T-helper 9 cell (primary cell): ENCODE measurements at places on chromosomes 11 and 22.

DNA sequence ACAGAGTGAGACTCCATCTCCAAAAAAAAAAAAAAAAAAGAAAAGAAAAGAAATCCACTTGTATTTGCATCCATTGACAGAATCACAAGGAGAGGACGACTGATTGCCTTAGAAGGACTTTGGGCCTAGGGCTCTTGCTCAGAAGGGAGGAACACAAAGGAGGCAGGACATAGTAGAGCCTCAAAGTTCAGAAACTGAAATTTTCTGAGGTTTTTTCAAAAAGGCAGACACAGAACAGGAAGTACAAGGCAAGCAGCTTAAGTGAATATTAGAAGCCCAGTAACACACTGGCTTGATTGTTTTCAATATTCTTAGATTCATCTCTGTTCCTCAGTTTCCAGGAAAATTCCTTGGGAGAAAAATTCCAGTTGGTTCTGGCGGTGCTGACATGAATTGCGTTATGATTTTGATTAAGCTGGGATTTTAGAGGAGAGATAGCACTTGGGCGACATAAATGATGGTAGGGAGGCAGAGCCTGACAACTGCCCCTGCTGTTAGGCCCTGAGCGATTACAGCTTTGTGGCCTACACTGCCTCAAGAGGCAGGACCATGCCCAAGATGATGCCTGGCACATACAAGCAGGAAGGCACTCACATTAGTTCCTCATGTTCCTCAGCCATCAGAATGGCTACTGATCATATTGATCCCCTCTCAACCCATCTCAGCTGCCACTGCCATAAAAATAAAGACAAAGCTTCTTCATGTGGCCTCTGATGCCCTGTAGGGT lies 15.3 kb downstream of the CLPB start:
- no peak for DNase-seq

DNA sequence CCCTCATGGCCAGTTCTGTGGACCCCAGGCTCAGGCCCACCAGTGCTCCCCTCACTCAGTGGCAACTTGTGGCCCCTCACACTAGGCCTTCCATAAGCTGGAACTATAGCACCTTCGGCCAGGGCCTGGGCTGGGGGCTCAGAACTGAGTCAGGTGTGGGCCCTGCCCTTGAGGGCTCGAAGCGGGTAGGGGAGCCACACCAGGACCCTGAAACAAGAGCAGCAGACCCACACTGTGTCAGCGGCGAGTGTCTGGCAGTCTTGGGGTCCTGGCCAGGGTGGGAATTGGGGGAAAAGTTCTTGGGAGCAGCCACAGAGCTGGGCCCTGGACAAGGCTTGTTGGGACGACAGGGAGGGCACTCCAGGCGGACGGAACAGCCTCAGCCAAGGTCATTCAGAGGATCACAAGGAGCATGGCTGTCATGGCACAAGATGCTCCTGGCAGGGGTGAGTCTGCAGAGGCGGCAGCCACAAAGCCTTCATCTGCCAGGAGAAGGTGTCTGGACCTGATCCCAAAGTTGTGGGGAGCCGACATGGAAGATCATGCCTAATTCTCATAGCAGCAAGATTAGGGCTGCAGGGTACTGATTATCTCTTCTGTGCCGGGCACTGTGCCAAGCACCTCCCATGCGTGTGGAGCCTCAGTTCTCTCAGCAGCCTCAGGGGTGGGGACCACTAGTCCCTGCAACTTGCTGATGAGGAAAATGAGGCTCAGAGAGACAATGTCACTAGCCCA lies 50.7 kb downstream of the SHISAL1 start:
- no peak for DNase-seq

GRCh38 chr22:44807915-44808690 lies 55.7 kb downstream of the ARHGAP8 start:
- no peak for DNase-seq

DNA sequence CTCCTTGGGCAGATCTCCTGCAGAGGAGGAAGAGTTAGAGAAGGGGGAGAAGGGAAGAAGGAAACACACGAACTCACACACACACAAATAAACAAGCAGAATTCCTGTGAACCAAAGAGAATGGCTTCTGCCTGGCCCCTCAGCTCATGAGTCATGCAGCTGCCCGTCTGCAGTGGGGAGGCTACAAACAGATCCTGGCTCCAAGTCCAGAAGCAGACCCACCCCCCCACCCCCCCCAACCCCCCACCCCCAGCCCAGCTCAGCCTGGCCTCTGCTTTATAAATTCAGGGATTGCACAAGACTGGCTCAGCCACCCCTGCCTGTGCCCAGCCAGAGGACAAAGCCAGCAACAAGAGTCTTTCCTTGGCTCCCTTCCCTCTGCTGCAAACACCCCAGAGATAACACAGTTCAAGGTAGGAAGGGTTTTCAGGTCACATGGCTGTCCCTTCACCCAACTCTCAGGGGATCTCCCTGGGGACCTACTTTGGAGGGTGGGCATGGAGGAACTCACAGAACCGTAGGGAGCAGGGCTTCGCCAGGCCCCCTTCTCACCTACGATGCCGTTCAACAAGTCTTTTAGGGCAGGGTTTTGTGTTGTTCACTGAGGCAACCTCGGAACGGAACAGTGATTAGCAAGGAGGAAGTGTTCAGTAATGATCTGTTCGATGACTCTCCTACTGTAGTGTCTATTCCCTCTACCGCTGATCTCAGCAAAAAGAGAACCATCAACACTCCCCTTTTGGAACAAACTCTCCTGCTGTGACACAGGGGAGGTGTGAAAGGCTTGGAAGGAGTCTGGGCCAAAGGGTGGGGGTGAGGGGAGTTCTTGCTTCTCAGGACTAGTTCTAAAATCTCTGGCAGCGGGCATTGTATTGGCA lies 35.5 kb downstream of the RPL27A start:
- no peak for DNase-seq

DNA sequence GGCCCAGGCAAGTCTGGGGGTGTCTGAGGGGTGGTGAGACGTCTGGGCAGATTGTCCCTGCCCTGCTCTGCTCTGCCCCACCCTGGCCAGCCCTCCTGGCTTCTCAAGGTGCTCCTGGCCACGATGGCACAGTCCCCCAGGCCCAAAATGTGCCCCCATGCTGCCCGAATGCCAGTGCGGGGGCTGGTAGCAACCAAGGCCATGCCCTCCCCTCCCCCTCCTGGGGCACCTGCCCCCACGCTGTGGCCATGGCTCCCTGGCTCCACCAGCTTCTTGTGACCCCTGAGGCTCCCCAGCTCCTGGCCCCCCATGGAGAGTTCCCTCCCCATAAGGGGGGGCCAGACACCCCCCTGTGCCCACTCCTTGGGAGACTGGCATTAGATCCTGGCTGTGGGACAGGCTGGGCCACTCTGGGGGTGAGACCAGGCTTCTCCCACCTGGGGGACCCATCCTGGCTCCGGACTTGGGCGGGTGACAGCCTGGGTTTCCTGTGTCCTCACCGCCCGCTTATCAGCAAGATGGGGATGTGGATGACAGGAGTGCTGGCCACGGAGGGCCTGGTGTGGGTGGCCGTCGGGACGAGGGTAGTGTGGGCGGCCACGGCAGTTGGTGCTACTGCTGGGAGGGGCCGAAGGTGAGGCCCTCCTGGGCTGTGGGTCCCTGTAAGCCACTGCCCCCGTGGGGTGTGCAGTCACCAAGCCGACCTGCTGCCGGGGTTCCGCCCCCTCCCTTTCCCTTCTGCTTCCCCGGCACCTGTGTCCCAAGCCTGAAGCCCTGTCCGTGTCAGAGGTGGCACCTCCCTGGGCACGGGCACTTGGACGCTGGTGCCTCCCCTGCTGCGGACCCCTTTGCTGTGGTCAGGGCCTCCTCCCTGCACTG lies 15.9 kb upstream of the MUC6 start:
- DNase-seq = no peak

- DNase-seq = no peak
Observed at GRCh38 chr22:46041642-46042041, 64.7 kb upstream of the WNT7B start.

DNA sequence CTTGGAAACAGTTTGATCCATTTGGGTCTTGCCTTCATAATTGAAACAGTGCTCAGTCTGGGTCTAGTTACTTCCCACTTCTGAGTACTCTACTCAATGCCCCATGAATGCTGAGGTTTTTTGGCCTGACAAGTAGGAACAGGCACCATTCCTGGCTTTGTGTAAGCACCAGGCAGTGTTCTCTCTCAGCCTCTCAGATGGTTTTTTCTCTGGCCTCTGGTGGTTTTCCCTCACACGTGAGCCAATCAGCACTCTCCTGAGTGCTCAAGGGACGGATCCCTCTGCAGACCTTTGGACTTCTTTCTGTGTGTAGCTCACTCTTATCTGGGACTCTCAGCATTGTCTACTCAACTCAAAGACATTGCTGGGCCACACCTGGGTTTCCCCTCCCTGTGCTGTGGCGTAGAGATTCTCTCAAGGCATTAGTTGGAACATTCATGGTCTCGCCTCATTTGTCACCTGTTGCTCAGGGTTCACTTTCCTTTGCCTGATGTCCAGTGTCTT lies 21.3 kb downstream of the SIK2 start:
- no peak for DNase-seq

GRCh38 chr11:17853280-17853679 lies 118.7 kb downstream of the KCNC1 start:
- DNase-seq = no peak

DNA sequence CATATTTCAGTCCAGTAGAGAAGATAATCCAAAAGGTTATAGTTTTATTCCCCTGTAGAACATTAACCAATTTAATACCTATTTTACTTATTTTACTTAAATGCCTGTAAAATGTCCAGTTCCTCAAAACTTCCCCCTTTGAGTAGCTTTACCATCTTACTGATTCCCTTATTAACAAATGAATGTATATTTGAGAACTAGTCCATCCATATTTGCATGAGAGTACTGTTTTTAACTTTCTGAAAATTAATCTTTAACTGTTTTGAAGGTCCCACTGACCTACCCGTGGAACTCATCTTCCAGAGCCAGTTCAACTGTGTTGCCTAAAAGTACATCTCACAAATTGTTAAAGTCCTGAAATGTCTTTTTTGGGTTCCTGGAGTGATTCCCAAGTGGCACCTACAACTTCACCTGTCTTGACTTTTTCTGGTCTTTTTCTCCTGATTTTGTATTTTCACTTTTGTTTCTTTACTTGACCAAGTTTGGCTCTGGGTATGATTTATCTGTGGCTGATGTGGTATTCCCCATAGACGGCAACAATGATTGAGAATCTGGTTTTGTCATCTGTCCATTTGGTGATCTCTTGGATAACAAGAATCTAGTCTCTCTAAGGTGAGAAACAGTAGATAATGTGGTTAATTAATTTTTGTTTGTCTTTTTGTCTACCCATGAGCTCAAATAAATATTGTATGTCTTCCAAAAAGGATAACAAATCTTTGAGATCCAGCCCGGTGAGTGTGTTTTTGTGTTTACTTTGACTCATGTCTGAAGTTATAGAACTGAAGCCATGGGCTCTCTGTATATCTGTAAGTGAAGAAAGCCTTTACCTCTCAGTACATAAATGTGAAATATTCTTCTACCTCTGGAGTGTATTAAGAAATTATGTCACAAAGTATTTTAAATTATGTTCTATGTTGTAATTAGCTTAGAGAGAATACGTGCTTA lies 174.2 kb downstream of the ETS1 start:
- no peak for DNase-seq

GRCh38 chr11:1121813-1122663 lies 35.7 kb upstream of the MUC5AC start:
- no peak for DNase-seq

DNA sequence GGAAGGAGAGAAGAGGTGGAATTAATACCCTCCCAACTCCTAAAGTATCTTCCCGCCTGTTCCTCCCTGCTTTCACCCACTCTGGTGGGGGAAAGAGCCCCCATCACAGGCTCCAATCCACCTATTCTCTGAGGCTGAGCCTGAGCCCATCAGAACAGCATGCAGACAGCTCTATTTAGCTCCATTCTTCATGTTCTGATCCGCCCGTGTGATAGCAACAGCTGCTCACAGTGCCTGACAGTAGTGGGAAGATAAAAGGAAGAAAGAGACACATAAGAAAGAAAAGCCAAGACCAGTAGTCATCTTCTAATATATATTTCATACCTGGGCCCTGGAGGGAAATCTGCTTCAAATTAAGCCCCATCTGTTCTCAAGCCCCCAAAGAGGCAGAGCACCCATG lies 80.3 kb upstream of the AKIP1 start:
- no peak for DNase-seq

GRCh38 chr11:94656968-94657367 lies 89.8 kb downstream of the PIWIL4 start:
- no peak for DNase-seq

- no peak for DNase-seq
Observed at GRCh38 chr22:32533265-32534111, 58.9 kb downstream of the FBXO7 start.

GRCh38 chr11:116224154-116224888 lies 548.5 kb downstream of the BUD13 start:
- no peak for DNase-seq

GRCh38 chr11:63375434-63375833 lies 5.8 kb downstream of the SLC22A9 start:
- DNase-seq = no peak

DNA sequence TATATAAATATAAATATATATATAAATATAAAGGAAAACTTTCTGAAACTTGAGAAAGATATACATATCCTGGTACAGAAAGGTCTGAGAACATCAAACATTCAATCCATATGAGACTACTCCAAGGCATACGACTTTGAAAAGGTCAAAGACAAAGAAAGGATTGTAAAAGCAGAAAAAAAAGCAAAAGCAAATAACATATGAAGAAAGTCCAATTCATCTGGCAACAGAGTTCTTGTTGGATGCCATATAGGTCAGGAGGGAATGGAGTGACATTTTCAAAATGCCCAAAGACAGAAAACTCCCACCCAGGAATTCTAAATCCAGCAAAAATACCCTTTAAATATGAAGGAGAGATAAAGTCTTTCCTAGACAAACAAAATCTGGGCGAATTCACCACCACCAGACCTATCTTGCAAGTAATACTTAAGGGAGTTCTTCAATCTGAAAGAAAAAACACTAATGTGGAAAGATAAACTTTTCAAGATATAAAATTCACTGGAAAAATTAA lies 42.3 kb upstream of the MRPL17 start:
- DNase-seq = no peak

GRCh38 chr11:56905936-56906335 lies 82.8 kb upstream of the OR5AK2 start:
- DNase-seq = no peak

DNA sequence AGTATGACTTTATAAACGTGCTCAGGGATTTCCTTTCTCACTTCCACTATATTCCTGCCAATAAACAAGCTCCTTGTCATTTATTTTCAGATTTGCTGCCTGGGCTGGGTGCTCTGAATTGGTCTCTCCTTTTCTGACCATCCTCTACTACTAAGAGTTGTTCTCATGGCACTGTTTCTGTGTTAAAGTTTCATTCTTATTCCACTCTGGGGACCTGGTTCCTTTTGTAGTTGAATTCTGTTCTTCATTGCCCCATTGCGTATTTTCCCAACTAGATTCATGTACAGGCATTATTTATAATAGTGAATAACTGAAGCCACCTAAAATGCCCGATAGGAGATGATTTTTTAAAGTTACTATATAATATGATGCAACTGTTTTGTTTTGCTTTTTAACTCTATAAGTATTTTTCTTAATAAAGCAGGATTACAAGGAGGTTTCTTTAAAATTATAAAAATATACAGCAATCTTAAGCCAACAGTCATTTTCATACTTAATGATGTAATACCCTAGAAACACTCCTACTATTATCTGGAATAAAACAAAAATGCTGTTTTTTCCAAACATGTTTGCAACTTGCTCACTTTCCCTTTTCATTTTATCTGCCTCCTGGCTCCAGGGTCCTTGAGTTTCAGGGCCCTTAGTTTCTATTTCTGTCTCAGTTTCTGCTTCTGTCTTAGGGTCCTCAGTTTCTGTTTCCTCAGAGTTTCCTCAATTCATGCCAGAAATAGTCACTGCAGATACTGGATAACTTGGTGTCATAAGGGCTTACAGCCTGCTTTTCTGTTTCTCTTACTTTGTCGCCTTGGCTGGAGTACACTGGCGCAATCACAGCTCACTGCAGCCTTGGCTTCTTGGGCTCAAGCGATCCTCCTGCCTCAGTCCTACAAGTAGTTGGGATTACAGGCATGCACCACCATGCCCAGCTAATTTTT lies 9.8 kb upstream of the FUT4 start:
- no peak for DNase-seq
